ENCODE measurements at places on chromosomes 1 and 21.

- DNase-seq = no peak
Measured at GRCh38 chr1:173870252-173871075, 2.3 kb downstream of the ZBTB37 start.

GRCh38 chr1:171961861-171962260 lies 120.6 kb downstream of the DNM3 start:
- no peak for DNase-seq

- DNase-seq = no peak
Measured at GRCh38 chr1:35029761-35030160, 2.0 kb downstream of the ZMYM6 start.

GRCh38 chr21:37986751-37987399 lies 70.6 kb upstream of the KCNJ6 start:
- DNase-seq = no peak

All from MV-4-11 (cell line).